ENCODE measurements at places on chromosomes 2 and 18.

DNA sequence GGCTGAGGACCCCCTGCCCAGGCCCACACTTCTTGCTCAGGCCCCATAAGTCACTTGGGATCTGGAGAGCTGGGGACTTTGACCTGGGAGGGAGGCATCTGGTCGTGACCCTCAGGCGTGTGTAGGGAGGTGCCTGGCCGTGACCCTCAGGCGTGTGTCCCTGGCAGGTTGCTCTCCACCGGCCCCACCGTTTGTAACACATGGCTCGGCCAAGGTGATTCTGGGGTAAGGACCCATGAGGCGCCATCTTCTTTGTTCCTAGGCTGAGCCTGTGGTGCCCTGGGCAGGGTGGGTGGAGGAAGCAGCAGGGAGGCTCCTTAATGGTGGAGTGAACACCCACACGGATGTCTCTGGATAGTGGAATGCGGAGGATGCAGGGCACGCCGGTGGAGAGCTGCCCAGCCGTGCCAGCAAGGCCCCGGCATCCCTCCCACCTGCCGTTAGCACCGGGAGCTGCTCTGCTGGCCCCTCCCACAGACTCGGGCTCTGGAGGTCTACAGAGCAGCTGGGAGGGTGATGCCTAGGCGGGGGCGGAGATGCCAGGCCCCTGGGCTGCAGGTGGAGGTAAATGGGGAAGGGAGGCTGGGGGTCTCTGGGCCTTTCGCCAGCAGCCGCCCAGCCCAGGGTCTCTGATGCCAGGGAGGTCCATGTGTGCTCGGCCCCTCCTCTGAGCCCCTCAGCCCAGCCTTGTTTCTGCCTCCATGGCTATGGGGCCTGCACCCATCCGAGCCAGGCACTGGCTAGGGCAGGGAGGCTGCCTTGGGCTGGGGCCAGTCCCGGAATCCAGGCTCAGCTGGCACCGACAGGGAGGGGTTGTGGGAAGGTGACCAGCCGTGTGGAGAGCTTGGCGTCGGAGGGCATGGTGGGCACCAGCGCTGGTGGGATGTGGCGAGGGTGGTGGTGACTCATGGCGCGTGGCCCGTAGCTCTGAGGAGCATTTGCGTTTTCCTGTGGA lies 1.1 kb upstream of the GAL3ST2 start:
- no peak for DNase-seq

DNA sequence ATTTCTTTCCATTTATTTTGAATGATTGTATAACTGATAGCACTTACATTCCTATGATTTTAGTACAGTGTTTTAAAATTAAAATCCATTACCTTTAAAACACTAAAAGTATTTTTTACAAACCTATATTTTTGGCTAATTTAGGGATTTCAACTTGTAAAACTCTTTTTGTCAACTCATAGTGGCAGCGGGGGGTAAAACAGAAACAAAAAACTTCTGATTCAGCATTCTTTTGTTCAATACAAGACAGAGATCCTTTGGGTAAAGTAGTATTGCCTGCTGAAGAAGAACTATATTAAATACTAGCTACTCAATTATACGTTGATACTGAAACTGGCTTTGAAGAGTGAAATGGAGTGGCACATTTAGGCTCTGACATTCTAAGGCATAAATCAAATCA lies 437.4 kb upstream of the CDH19 start:
- DNase-seq: no peak

- DNase-seq: no peak
Measured at GRCh38 chr2:85259879-85260278, 67.9 kb downstream of the TGOLN2 start.

- DNase-seq: no peak
Measured at GRCh38 chr2:229620759-229621158, 93.6 kb downstream of the DNER start.

DNA sequence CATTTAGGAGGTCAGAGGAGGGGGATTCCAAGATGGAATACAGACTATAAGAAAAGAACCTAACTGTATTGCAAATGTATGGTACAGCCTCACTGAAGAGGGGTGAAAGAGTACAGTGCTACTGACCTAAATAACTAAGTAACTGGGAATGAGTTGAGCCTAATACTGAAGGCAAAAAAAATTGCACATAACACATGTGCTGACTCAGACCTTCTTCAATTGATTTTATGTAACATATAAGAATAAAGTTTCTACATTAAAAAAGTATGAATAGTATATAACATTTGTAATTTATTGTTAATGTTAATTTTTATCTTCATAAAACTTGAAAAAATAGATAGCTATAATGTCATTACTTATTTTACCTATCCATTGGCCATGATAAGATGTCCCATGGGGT lies 41.7 kb downstream of the MALT1 start:
- DNase-seq: no peak

GRCh38 chr2:230413479-230413878 lies 2.5 kb upstream of the SP100 start:
- no peak for DNase-seq

DNA sequence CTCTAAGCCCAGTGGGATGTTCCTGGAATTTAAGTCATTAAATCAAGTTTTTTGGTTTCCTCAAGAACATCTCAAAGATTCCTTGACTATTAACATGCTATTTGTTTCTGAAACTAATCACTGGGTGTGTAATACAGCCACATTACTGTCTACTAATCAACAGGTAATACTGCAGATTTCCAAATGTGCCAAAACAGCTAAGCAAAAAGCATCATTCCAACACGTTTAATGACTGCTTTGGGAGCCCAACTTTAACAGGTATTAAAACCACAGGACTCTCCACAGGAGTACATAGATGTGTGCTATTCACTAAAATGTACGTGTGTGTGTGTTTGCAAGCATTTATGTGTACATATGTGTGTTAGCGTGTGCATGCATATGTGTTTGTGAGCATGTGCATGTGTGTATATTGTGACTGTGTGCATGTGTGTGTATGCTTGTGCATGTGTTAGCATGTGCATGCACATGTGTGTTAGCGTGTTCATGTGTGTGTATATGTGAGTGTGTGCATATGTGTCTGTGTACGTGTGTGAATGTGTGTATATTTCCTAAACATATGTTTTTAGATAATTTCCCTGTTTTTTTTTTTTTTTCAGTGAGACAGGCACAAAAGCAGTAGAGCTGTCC lies 80.7 kb downstream of the BCL11A start:
- DNase-seq: no peak

DNA sequence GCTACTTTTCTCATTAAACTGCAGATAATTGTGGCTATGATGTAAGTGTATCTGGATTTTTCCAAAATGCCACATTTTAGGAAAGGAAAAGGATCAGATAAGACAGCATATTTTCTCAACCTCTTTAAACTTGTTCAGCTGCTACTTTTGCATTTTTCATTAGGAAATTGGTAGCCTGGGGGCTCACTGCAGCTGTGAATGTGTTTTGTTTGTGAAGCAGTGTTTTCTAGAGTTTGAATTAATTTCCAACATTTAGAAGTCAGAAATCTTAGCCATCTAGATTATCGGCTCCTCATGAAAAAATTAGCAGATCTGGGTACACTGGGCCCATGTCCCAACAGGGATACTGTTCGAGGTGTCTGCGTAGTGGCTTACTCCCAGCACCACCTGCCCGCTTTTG lies 56.3 kb upstream of the ZDBF2 start:
- DNase-seq: no peak
